ENCODE measurements at places on chromosomes 5 and 9.

- no peak for DNase-seq
Measured at GRCh38 chr5:34474573-34475021, 181.5 kb upstream of the RAI14 start.

DNA sequence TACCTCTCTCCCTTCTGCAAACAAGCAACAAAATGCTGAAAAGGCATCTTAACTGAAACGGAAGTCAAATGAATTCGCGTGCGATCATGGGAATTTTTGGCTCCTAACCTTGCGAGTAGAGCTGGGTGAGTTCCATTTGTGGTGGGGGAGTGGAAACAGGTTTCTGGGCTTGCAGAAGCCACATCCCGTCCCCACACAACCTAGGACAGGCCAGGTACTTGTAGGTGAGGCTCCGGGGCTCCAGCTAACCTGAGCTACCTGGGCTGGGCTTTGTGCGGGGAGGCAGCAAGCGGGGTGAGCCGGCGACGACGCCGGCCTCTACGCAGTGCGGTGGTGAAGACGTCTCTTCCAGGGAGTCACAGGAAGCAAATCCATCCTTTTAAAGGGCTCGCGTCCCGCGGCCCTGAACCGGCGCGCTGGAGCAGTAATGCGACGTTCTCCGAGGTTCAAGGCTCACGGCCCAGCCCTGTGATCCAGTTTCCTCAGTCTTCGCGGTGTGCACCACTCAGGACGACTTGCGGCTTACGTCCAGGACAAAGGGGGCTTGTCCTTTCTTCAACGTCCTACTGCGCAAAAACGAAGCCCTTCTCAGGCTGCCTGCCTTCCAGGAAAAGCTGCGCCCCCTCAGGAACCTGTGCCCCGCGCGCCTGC lies 567 bp upstream of the SPIN1 start:
- DNase-seq: peak; percentile 48

DNA sequence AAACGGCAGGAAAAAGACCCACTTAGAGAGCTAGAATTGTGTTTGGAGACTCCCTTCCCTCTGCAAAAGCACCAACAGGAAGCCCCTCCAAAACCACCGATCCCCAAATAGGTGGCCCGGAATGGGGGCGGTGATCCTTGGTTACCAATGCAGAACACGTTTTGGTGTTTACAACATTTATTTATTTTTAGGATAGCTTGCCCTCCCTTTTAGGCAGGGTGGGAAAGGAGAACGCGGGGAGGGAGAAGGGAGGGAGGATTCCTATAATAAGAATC lies 579 bp upstream of the NTRK2 start:
- no peak for DNase-seq

DNA sequence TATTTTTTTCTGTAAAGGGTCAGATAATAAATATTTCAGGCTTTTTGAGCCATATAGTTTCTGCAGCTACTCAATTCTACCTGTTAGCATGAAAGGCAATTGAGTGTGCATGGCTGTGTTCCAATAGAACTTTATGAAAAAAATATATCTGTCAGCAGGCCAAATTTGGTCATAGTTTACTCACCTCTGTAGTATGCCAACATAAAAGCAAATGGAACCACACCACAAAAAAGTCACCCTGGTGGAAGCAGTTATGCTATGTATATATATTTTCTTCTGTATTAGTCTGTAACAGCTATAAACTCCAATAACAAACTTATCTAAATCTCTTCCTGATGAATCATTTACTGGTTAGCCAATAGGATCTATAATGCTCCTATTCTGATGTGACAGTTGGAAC lies 3.4 kb downstream of the SLC38A9 start:
- no peak for DNase-seq

DNA sequence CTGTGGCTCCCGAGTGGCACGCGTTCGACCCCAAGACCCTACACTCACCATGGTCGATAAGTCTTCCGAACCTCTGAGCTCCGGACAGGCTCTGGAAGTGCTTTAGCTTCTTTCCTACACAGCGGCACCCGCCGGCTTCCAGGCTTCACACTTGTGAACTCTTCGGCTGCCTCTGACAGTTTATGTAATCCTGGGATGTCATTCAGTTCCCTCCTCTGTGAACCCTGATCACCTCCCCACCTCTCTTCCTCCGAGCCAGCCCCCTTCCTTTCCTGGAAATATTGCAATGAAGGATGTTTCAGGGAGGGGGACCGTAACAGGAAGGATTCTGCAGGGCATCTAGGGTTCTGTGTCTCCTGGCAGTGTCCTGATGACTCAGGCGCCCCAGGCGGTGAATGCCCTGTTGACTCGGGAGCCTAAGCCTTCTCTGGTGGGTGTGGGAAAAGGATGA lies at the start of gene CD14:
TSS of gene CD14 (minus strand) at position 155 of the 451 bp plus-strand sequence. CDS start at position 51, 104 bp downstream.
- peak; percentile 50 for DNase-seq

DNA sequence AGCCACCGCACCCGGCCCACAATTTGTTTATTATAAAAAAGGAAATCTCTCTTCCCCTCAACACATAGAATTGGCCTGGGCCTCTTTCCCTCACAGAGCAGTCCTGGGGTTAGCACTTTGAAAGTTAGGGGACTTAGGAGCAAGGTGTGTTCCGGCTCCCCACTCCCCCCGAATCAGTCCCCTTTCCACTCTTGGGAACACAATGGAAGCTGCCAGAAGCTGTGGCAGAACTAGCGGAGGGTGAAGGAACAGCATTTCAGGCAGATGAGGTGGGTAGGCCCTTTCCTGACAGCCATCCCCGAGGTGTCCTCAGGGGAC lies 16.4 kb upstream of the C5orf47 start:
- DNase-seq: no peak

DNA sequence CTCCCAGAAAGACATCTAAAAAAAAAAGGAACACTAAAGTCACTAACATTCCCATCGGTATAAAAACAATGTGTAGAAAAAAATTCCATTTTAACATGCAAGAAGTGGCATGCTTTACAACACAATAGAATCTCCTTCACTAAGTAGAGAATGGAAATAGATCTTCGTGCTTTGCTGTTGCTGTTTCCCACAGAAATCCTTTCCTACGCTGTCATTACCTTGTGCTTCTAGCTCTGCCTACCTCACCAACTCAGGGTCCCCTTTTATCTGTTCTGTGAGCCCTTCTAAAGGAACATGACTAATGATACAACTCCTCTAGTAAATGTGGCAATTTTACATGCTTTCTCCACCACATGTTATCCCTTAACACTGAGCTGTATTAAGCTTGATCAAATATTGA lies 202.9 kb downstream of the MCTP1 start:
- DNase-seq: no peak
